ENCODE measurements at places on chromosomes 2 and 18. TPM values are rescaled to one million over a fixed set of nuclear protein-coding genes. Genes with fewer than 3 reads are reported as not detected.

- no peaks in the 10 kb centered on the region for H3K27me3 ChIP-seq
- no peaks in the 10 kb centered on the region for H3K4me1 ChIP-seq
- no peak for DNase-seq
- no peaks in the 10 kb centered on the region for H3K36me3 ChIP-seq
- no peak overlapping the region for H3K4me3 ChIP-seq
Measured at GRCh38 chr2:75960472-75961009, 249.8 kb upstream of the GCFC2 start.

- no peak overlapping the region for H3K4me3 ChIP-seq
- DNase-seq: no peak
- no peak overlapping the region for H3K27ac ChIP-seq
- H3K27me3 ChIP-seq: no peaks in the 10 kb centered on the region
- no peaks in the 10 kb centered on the region for H3K4me1 ChIP-seq
Measured at GRCh38 chr2:189232759-189233406, 53.3 kb upstream of the COL5A2 start.

GRCh38 chr2:19362094-19362754 lies 3.8 kb upstream of the OSR1 start:
- H3K27me3 ChIP-seq: no peaks in the 10 kb centered on the region
- no peak for DNase-seq
- H3K4me1 ChIP-seq: no peaks in the 10 kb centered on the region

DNA sequence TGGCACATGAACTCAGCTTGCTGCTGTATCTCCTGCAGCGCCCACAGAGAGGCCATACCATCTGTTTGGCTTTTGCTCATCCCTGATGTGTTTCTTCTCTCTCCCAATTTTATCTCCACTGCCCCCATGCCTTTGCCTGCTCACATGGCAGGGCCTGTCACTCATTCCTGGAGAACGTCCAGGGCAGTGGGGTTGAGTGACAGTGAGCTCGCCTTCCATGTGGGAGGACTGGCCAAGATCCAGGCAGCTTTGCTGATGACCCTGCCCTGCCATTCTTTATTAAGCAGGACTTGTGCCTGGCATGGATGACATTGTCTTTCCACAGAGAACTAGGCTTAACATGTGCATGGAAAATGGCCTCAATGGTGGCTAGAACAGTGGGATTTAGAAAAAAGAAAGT lies 230.5 kb upstream of the THSD7B start:
- no peaks in the 10 kb centered on the region for H3K36me3 ChIP-seq
- DNase-seq: no peak
- H3K27me3 ChIP-seq: no peaks in the 10 kb centered on the region
- H3K4me1 ChIP-seq: no peaks in the 10 kb centered on the region

GRCh38 chr18:32319084-32319483 lies 129.2 kb downstream of the MEP1B start:
- H3K4me1 ChIP-seq: no peaks in the 10 kb centered on the region
- no peaks in the 10 kb centered on the region for H3K27me3 ChIP-seq
- H3K27ac ChIP-seq: no peak overlapping the region

DNA sequence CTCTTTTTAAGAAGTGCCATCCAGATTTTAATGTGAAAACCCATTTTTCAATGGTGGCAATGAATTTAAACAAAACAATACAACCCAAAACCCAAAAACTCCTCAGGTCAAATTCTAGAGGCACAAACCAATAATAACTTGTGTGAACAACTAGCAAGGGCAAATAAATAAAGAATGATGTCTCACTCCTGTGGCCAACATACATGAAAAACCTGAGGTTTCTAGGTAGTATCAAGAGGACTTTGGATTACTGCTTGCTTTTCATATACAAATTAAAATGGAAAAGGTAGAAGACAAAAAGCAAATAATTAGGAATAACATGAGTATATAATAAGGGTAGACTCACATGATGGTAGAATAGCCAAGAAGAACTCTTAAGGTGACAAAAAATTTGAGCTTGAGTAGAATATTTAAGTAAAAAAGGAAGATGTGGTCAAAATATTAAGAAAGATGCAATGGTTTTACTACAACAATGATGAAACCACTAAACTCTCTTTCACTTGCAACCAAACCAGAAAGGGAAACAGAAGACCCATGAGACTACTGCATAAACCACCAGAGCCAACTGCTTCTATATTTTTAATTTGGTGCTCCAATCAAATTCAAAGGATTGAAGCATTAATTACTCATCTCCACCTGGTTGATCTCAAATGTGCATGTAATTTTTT lies 53.5 kb downstream of the DARS1 start:
- H3K4me1 ChIP-seq: 0 out of 2 replicates have a peak, but pooled peaks cover 2% of the 10 kb centered on the region
- no peaks in the 10 kb centered on the region for H3K36me3 ChIP-seq
- DNase-seq: no peak

GRCh38 chr2:26847655-26848335 lies at the start of gene DPYSL5:
TSS of gene DPYSL5 (plus strand) at chr2:26848132. CDS start at chr2:26898500, 50,368 bp downstream.
- no peaks in the 10 kb centered on the region for H3K36me3 ChIP-seq
- no peak within 1 kb of the TSS for H3K27ac ChIP-seq
- H3K4me3 ChIP-seq: peak within 1 kb of the TSS; percentile 40
- no peaks in the 10 kb centered on the region for H3K27me3 ChIP-seq
- H3K4me1 ChIP-seq: peaks cover 24% of the 10 kb centered on the region
- peak; percentile 55 for DNase-seq

DNA sequence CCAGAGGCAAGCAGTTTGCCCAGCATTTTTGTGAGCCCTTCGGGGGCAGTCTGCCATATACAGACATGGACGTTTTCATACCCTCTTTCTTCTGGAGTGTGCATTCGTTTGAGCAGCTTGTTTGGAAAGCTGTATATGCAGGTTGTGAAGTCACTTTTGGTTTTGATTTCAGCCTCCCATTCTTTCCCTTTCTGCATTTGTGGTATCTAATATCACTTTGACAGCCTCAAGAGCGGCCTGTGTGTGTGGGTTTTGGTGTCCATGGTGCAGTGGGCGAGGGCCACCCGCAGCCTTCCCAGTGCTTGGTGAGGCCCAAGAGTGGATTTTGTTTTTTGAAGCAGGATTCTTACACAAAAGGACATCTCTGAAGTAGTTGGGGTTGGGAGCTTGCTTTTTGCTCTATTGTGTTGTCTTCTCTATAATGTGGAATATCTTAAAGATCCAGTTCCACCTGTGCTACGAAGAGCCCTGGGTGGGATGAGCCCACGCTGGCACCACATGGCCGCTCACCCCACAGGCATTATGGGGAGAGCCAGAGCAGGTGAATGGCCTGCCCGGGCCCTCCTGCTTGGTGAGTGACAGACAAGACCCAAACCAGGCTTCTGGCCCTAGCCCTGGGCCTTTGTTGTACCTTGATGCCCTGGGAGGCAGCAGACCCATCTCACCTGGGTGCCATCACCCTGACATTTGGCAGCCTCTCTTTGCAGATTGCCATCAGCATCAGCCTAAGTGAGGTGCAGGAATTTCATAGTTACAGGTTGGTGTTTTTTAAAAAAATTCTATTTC lies 29.5 kb downstream of the INPP4A start:
- no peaks in the 10 kb centered on the region for H3K36me3 ChIP-seq
- H3K4me1 ChIP-seq: no peaks in the 10 kb centered on the region
- H3K27ac ChIP-seq: no peak overlapping the region
- no peak for DNase-seq

GRCh38 chr2:182521453-182522404 lies 94.9 kb upstream of the PDE1A start:
- H3K27ac ChIP-seq: no peak overlapping the region
- no peak for DNase-seq
- no peaks in the 10 kb centered on the region for H3K27me3 ChIP-seq
- no peak overlapping the region for H3K4me3 ChIP-seq

- peaks cover 45% of the 10 kb centered on the region for H3K4me1 ChIP-seq
- no peaks in the 10 kb centered on the region for H3K27me3 ChIP-seq
- no peak for DNase-seq
- no peaks in the 10 kb centered on the region for H3K36me3 ChIP-seq
- no peak overlapping the region for H3K4me3 ChIP-seq
Measured at GRCh38 chr2:191321861-191322662, 76.9 kb downstream of the MYO1B start.

DNA sequence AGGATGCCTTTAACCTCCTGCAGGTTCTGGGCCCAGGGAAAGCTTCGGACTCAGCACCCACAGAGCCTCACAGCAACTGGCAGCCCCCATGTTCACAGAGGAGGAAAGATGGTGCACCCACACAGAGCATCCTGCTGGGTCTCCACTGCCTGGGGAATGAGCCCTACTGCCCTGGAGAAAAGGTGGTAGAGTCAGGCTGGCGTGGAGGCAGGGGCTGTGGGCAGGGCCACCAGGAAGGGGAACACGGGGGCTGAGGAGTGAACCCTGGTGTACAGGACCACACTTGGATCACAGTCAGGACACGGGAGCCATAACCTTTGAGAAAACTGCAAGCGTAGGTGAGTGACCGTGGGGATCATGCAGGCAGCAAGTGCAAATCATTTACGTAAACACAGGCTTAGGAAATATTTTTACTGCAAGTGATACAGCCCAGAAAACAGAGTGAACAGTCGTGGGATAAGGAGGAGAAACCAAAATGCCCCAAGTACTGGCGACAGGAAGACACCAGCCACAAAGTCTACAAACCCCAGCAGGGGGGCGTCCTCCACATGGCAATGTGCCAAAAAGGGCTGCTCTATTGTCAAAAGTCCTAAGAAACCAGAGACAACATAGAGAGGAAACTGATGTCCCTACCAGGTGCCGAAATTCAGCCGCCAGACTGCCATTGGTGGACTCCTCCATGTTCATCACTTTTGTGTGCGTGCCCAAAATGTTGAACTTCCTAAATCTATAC lies 27.6 kb downstream of the STAT1 start:
- H3K4me3 ChIP-seq: no peak overlapping the region
- H3K4me1 ChIP-seq: no peaks in the 10 kb centered on the region

- H3K4me3 ChIP-seq: no peak overlapping the region
- DNase-seq: no peak
Measured at GRCh38 chr2:113277474-113278072, 1.1 kb downstream of the PAX8 start.

GRCh38 chr2:60826111-60826510 lies 55.3 kb upstream of the REL start:
- no peak for DNase-seq
- H3K4me1 ChIP-seq: no peaks in the 10 kb centered on the region
- H3K27me3 ChIP-seq: no peaks in the 10 kb centered on the region
- H3K4me3 ChIP-seq: no peak overlapping the region
- no peak overlapping the region for H3K27ac ChIP-seq
- no peaks in the 10 kb centered on the region for H3K36me3 ChIP-seq

The ALPP gene
- 4.9 TPM for total RNA-seq

The HSPD1 gene
- 933 TPM for total RNA-seq

The IL1RL1 gene
- total RNA-seq: not detected

The DNAJC5G gene
- 0.25 TPM for total RNA-seq

The PTH2R gene
- total RNA-seq: 0.32 TPM

The SIX3 gene
- total RNA-seq: not detected

The LYG1 gene
- total RNA-seq: 0.93 TPM

The DYNAP gene
- total RNA-seq: not detected

The SP5 gene
- 149 TPM for total RNA-seq

All from Caco-2 (cell line).